ENCODE measurements at places on chromosomes 6 and 20. TPM values are rescaled to one million over a fixed set of nuclear protein-coding genes. Genes with fewer than 3 reads are reported as not detected.

- no peak for DNase-seq
These were observed 64.8 kb downstream of the GRIK2 start for GRCh38 chr6:101458336-101458735.

- no peak for DNase-seq
These were observed 49.6 kb downstream of the PTCHD4 start for GRCh38 chr6:48061265-48061990.

DNA sequence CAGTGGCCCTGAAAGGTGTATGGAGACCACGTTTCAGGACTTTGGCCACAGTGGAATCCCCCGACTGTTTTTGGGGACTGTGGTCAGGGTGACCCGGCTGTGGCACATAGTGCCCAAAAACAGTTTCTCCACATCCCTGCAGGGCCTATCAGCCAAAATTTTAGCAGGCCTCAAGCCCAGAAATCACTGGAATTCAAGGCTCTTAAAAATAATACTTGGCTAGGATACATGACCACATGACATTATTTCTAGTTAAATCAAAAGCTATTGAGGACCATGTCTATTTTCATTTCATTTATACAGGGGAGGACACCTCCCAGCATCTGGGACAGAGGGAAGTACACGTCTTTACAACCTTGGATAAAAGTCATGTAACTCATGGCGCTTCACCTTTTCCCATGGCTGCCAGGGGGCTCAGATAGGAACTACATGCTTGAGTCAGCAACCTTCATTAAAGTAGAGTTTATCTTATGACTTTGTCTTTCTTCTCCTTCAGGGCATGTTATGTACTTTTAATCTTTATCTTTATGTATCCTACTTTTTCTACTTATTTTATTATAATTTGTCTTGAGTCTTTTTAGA lies 70.8 kb upstream of the CD93 start:
- no peak for DNase-seq

DNA sequence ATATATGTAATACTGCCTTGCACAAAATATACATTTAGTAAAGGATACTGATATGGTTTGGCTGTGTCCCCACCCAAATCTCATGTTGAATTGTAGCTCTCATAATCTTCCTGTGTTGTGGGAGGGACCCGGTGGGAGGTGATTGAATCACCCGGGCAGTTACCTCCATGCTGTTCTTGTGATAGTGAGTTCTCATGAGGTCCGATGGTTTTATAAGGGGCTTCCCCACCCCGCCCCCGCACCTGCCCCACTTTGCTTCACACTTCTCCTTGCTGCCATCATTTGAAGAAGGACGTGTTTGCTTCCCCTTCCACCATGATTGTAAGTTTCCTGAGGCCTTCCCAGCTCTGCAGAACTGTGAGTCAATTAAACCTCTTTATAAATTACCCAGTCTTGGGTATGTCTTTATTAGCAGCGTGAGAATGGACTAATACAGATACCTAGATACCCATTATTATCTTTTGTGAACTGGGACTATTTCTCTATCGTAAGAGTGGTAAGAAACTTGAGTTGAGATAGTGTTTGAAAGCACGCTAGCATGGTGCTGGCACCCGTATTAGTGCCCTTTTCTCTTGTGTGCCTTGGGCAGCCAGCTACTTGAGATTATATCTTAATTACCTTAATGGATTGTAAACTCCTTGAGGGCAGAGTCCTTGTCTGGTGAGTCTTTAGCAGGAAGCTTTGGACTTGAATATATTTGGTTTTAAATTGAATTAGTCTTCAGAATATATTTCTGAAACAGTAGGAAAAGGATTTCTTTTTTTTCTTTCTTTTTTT lies 25.6 kb downstream of the TOP1 start:
- DNase-seq: peak; percentile 19

GRCh38 chr20:11080781-11081377 lies 407.1 kb upstream of the JAG1 start:
- DNase-seq: no peak

DNA sequence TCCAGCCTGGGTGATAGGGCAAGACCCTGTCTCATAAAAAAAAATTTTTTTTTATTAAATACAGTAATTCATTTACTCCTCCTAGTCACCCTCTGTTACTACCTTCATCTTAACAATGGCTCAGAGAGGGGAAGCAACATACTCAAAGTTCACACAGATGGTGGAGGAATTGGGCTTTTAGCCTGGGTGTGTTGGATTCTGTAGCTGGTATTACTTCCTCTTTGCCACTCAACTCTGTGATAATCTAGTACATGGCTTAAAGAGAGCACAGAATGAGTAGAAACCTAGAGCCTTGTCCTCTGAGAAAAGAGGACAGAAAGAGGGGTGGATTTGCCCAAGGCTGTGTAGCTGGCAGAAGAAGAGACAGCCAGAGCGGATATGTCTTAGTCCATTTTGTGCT lies 96.6 kb downstream of the DLGAP4 start:
- no peak for DNase-seq

The OOEP gene
- total RNA-seq: not detected

The FOXF2 gene
- total RNA-seq: not detected

The KCNG1 gene
- 1.6 TPM for total RNA-seq

The TUBE1 gene
- 37.2 TPM for total RNA-seq

The MUC21 gene
- total RNA-seq: not detected

Measured in activated CD4-positive, alpha-beta memory T cell treated with anti-CD3 and anti-CD28 coated beads for 36 hours (primary cell).